ENCODE measurements at places on chromosomes 1 and 21. TPM values are rescaled to one million over a fixed set of nuclear protein-coding genes. Genes with fewer than 3 reads are reported as not detected.

GRCh38 chr1:168116327-168116799, 20.4 kb downstream of the GPR161 start:
- no peaks in the 10 kb centered on the region for H3K27me3 ChIP-seq
- H3K4me3 ChIP-seq, result no peak overlapping the region
- H3K36me3 ChIP-seq, result no peaks in the 10 kb centered on the region
- H3K4me1 ChIP-seq, result peaks cover 20% of the 10 kb centered on the region
- H3K27ac ChIP-seq, result no peak overlapping the region

GRCh38 chr1:43454270-43455011, 710 bp upstream of the HYI start:
- peaks cover 4% of the 10 kb centered on the region for H3K4me1 ChIP-seq
- peaks cover 16% of the 10 kb centered on the region for H3K36me3 ChIP-seq
- H3K4me3 ChIP-seq, result peak overlapping the region; percentile 86

DNA sequence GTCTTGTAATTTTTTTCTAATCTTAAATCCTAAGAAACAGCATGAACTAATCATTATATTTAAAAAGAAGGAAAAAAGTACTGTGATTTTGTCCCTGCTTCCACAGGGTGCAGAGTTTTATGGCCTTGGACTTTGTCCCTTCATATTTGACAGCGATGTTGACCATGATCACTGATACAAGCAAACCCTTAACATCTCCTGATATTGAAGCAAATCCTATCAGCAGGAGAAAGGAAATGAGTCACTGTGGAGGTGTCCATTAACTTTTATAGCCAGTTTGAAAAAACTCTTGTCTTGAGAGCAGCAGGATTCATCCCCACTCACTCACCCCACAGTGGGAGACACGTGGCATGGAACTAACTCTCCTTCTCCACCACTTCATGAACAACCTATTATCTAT, 5.1 kb upstream of the REG4 start:
- H3K4me1 ChIP-seq, result no peaks in the 10 kb centered on the region
- no peak overlapping the region for H3K4me3 ChIP-seq
- no peak overlapping the region for H3K27ac ChIP-seq
- no peak for DNase-seq

GRCh38 chr21:40340357-40340756, 473.1 kb downstream of the PCP4 start:
- H3K4me3 ChIP-seq, result no peak overlapping the region
- H3K27me3 ChIP-seq, result no peaks in the 10 kb centered on the region
- no peak for DNase-seq
- H3K4me1 ChIP-seq, result no peaks in the 10 kb centered on the region
- no peak overlapping the region for H3K27ac ChIP-seq
- H3K36me3 ChIP-seq, result no peaks in the 10 kb centered on the region

DNA sequence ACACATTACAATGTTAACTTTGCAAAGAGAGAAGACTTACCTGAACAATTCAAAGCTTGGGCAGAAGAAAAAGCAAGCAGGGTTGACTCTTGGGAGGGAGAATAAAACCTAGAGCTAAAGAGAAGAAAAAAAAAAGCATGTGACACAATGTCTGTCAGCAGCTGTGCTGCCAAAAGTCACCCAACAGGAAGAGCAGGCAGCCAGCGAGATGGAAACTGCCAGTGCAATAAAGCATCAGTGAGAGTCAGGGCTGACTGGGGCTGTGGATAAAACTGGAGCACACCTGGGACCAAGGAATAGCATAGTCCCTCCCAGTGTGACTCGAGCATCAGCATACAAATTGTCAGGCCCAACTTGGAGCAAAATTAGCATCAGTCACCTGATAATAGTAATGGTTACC, 65.0 kb upstream of the SLC22A15 start:
- no peak for DNase-seq
- H3K27ac ChIP-seq, result no peak overlapping the region
- no peaks in the 10 kb centered on the region for H3K36me3 ChIP-seq
- H3K4me1 ChIP-seq, result no peaks in the 10 kb centered on the region

- H3K36me3 ChIP-seq, result peaks cover 75% of the 10 kb centered on the region
- H3K4me3 ChIP-seq, result no peak overlapping the region
- peaks cover 89% of the 10 kb centered on the region for H3K4me1 ChIP-seq
- no peaks in the 10 kb centered on the region for H3K27me3 ChIP-seq
- peak overlapping the region; percentile 82 for H3K27ac ChIP-seq
Measured at GRCh38 chr1:6592441-6592840, 10.2 kb downstream of the KLHL21 start.

GRCh38 chr1:173383351-173383750, 93.8 kb upstream of the PRDX6 start:
- H3K4me3 ChIP-seq, result no peak overlapping the region
- H3K27ac ChIP-seq, result no peak overlapping the region
- no peak for DNase-seq
- no peaks in the 10 kb centered on the region for H3K4me1 ChIP-seq
- H3K36me3 ChIP-seq, result no peaks in the 10 kb centered on the region

- H3K27ac ChIP-seq, result no peak overlapping the region
- no peaks in the 10 kb centered on the region for H3K27me3 ChIP-seq
- no peaks in the 10 kb centered on the region for H3K4me1 ChIP-seq
- no peaks in the 10 kb centered on the region for H3K36me3 ChIP-seq
- no peak for DNase-seq
Measured at GRCh38 chr1:118264343-118264742, 79.3 kb upstream of the SPAG17 start.

DNA sequence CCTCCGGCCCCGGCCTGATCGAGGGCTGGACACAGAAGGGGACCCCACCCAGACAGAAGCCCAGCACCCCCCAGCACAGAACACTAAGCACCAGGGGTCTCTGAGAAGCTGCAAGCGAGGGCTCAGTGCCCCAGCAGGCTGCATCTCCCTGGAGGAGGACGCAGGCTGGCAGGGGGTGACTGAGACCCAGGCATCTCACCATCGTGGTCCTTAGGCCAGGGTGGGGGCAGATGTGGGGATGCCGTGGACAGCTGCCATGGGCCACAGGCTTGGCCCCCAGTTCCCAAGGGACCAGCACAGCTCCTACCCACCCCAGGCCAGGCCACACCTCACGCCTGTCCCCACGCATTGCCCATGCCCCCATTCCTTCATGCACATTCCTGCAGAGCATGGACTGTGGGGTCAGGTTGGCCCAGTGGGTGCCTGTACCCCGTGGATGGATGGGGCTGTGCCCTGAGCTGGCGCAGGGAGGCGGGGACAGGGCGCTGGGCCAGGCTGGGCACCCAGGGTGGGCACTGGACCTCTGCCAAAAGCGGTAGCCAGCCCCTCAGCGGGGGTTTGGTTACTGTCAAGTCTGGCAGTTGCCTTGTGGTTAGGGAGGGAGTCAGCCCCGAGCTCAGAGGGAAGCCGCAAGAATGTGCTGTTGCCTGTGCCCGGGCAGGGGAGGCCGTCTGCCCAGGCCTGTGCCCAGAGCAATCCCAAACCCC, 61.5 kb downstream of the ARHGEF16 start:
- H3K4me3 ChIP-seq, result no peak overlapping the region
- H3K4me1 ChIP-seq, result no peaks in the 10 kb centered on the region
- H3K27me3 ChIP-seq, result no peaks in the 10 kb centered on the region
- peaks cover 14% of the 10 kb centered on the region for H3K36me3 ChIP-seq

DNA sequence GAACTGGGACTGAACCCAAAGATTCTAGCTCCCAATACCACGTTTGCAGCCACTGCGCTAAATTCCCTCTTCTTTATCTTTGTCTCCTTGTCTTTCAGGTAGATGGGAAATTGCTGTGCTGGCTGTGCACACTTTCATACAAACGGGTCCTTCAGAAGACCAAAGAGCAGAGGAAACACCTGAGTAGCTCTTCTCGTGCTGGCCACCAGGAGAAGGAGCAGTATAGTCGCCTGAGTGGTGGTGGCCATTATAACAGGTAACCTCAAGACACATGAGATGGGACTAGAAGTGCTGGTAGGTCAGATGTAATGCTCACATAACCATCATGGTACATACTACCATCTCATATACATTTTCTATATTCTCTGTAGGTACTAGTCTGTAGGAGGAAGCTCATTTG, 18.8 kb downstream of the FAM76A start:
- no peak for DNase-seq
- no peak overlapping the region for H3K27ac ChIP-seq
- no peaks in the 10 kb centered on the region for H3K27me3 ChIP-seq

DNA sequence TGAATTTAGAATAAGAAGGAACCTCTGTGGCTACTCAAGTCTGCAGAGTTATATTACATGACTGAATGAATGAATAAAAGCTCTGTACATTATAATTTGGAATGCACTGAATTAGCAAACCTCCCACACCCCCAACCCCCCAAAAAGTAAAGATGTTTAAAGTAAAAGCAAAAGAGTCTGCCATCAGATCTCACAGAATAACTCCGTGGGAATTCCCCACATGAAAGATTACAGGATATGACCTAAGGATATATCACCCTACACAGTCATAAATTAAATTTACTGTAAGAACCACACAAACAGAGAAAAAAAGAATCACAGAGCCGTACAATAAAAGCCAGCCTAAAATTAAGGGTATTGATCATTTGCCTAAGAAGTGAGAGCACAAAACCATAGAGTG, 587.3 kb downstream of the PTPRC start:
- H3K4me1 ChIP-seq, result no peaks in the 10 kb centered on the region
- no peaks in the 10 kb centered on the region for H3K27me3 ChIP-seq
- no peak for DNase-seq

GRCh38 chr1:180482425-180483275, 19.7 kb downstream of the ACBD6 start:
- peaks cover 5% of the 10 kb centered on the region for H3K4me1 ChIP-seq
- H3K36me3 ChIP-seq, result no peaks in the 10 kb centered on the region
- no peaks in the 10 kb centered on the region for H3K27me3 ChIP-seq
- H3K4me3 ChIP-seq, result peak overlapping the region; percentile 39

- H3K4me3 ChIP-seq, result peak overlapping the region; percentile 68
- H3K36me3 ChIP-seq, result no peaks in the 10 kb centered on the region
- no peaks in the 10 kb centered on the region for H3K27me3 ChIP-seq
Measured at GRCh38 chr1:236502972-236503639, 20.7 kb upstream of the LGALS8 start.

DNA sequence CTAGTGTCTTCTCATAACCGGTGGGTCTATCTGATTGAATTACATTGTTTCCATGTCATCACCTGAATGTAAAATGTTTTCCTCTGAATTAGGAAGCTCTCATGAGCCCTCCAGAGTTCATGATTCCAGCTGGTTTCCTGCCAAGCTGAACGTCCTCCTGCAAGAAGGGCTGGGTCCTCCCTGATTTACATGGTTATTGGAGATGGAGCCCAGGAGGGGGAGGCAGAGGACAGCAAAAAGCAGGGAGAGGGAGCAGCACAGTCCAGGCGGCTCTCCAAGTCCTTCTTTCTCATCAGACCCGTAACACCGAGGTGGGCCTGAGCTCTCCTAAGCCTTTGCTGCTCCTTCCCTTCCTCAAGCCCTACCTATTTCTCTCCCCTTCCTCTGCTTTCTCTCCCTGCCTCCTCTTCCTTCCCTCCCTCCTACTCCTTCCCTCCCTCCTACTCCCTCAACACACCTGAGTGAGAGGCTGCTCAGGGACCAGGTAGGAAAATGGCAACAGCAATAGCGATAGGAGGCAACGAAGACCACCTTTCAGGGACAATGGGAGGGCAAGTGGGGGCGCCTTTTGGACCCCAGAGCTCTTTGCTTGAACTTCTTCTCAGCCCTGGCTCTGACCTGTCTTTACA, 265.9 kb downstream of the PRDM2 start:
- H3K4me3 ChIP-seq, result no peak overlapping the region
- H3K27me3 ChIP-seq, result no peaks in the 10 kb centered on the region
- no peak overlapping the region for H3K27ac ChIP-seq
- no peaks in the 10 kb centered on the region for H3K4me1 ChIP-seq

GRCh38 chr1:167722870-167723251, 1.1 kb downstream of the MPZL1 start:
- H3K36me3 ChIP-seq, result no peaks in the 10 kb centered on the region
- DNase-seq, result no peak
- no peaks in the 10 kb centered on the region for H3K27me3 ChIP-seq
- H3K4me1 ChIP-seq, result peaks cover 43% of the 10 kb centered on the region
- peak overlapping the region; percentile 90 for H3K27ac ChIP-seq

DNA sequence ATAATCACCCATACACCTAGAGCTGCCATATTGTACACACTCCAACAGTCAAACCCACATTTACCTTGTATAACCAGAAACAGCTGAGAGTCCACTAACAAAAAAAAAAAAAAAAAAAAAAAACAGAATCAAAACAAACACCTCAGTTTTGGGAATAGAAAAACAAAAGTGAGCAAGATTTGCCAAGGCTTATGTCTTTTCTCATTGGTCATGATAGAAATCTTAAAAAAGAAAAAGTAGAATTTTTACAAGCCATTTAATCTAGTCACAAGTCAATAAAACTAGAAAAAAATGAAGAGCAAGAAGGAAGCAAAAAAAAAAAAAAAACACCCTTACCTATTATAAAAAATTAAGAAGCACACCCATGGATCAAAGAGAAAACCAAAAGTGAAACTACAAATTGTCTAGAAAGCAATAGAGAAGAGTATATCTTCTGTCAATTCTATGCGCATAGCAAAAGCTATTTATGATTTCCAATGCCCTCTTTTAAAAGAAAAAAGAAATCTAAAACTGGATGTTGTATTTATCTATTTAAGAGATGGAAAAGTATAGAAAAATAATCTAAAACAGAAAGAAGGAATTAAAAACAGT, 113.2 kb upstream of the GALNT2 start:
- DNase-seq, result no peak
- H3K27me3 ChIP-seq, result no peaks in the 10 kb centered on the region
- H3K36me3 ChIP-seq, result no peaks in the 10 kb centered on the region
- no peaks in the 10 kb centered on the region for H3K4me1 ChIP-seq

DNA sequence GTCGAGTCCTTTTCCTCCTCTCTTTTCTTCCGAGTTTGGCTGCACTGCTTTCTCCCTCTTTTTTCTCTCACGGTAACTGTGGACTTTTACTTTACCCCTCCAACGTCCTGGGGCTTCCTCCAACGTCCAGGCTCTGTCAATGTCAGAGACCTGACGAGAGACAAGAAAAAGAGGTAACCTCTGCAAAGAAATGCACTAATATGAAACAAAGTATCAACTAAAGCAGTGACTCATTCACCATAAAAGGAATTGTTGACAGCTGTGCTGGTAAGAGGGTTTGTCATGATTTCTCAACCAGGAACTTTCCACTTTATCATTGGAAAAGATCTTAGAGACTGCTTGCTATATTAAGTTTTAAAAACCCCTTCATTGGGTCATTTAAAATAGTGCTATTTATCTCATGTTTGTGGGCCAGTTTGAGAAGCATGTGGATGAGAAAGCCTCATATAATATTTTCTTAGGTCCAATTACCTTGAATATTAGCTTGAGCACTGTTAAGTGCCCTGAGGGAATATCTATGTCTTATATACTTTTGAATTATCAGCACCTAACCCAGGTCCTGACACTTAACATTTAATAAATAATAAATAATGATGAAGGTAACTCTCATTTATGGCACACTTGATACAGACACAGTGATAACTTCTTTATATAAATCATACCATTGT, at the start of gene GBP2:
Gene GBP2 (minus strand): TSS at position 202 of the 668 bp plus-strand sequence. CDS start 4,148 bp downstream, outside the sequence.
- peak within 1 kb of the TSS; percentile 71 for H3K27ac ChIP-seq
- H3K27me3 ChIP-seq, result no peaks in the 10 kb centered on the region
- no peaks in the 10 kb centered on the region for H3K36me3 ChIP-seq
- no peak for DNase-seq

GRCh38 chr1:43622471-43622870, 27.5 kb upstream of the KDM4A start:
- H3K4me1 ChIP-seq, result no peaks in the 10 kb centered on the region
- no peaks in the 10 kb centered on the region for H3K27me3 ChIP-seq
- H3K4me3 ChIP-seq, result no peak overlapping the region
- no peak overlapping the region for H3K27ac ChIP-seq
- H3K36me3 ChIP-seq, result peaks cover 14% of the 10 kb centered on the region
- no peak for DNase-seq

TACSTD2 gene
- total RNA-seq, result 6.9 TPM

HOOK1 gene
- total RNA-seq, result 0.63 TPM

MAN1C1 gene
- 26.0 TPM for total RNA-seq

EFNA1 gene
- total RNA-seq, result 15.4 TPM

OR2L5 gene
- total RNA-seq, result not detected

RBP7 gene
- total RNA-seq, result 24.1 TPM

PDC gene
- not detected for total RNA-seq

RPE65 gene
- not detected for total RNA-seq

FMO3 gene
- 4.2 TPM for total RNA-seq

LINGO4 gene
- not detected for total RNA-seq

SLC19A2 gene
- 39.7 TPM for total RNA-seq

THEM4 gene
- total RNA-seq, result 23.3 TPM

HIPK1 gene
- total RNA-seq, result 47.4 TPM
